Thoracic aorta (tissue), 2 donors: ENCODE measurements at places on chromosomes 1 and 21. TPM values are rescaled to one million over a fixed set of nuclear protein-coding genes. Genes with fewer than 3 reads are reported as not detected.

Gene EXO5
- total RNA-seq: 2.2 TPM

Gene CRYZ
- total RNA-seq: 36.0 TPM

Gene HCN3
- 1.9 TPM for total RNA-seq

Gene ACOT11
- 23.6 TPM for total RNA-seq

Gene CLDN19
- total RNA-seq: 0.14 TPM

Gene ZNF697
- 4.1 TPM for total RNA-seq

Gene CALML6
- not detected for total RNA-seq

Gene POLR3GL
- total RNA-seq: 16.9 TPM

Gene LCE3D
- not detected for total RNA-seq

Gene RUNX3
- 8.5 TPM for total RNA-seq
